Epithelial cell of esophagus (primary cell): ENCODE measurements at places on chromosomes 6 and 20.

- no peak for DNase-seq
These were observed 8.1 kb upstream of the APCDD1L start for GRCh38 chr20:58523072-58523970.

GRCh38 chr6:25062070-25062811 lies 126.5 kb upstream of the RIPOR2 start:
- no peak for DNase-seq

DNA sequence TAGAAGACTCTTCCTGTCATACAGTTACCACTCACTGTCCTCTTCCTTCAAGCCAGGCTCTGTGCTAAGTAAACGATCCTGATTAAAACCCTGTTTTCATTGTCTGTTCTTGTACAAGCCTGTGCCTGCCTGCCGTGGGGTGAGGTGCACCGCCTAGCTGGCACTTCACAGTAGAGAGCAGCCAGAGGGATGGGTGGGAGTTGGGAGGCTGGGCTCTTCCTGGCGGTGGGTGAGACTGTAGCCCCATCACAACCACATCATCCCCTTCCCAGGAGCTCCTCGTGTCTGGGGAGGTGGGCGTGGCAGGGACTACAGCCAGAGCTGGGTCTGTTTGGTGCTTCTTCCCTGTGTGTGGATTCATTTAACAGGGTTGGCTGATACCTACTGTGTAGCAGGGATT lies 382.0 kb downstream of the TAF4 start:
- peak; percentile 68 for DNase-seq

GRCh38 chr6:15518878-15519277 lies 143.9 kb downstream of the DTNBP1 start:
- DNase-seq = no peak

DNA sequence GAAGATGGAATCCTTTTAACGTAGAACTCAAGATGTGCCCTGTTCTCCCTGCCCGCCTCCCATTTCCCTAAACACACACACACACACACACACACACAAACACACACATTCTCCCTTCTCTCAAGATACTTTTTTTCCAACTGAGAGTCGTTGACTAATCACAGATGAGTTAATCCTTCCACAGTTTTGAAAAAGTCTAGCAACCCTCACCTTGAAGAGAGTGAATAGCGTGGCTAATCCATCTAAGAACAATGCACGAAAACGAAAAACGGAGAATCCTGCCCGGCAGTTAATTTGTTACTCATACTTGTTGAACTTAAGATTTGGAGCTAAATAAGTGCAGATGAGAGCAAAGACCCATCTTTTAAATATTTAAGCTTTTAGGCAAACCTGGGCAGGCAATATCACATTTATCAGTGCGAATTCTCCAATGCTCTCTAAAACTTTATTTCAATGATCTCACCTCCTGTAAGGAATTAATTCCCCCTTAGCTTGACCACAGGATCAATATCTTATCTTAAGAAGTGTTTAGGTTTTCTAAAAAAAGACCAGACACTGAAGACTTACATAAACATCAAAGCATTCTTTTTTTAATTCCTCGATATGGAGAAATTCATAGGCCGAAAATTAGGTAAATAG lies 1.1 kb downstream of the AGPAT4 start:
- DNase-seq = peak; percentile 62

DNA sequence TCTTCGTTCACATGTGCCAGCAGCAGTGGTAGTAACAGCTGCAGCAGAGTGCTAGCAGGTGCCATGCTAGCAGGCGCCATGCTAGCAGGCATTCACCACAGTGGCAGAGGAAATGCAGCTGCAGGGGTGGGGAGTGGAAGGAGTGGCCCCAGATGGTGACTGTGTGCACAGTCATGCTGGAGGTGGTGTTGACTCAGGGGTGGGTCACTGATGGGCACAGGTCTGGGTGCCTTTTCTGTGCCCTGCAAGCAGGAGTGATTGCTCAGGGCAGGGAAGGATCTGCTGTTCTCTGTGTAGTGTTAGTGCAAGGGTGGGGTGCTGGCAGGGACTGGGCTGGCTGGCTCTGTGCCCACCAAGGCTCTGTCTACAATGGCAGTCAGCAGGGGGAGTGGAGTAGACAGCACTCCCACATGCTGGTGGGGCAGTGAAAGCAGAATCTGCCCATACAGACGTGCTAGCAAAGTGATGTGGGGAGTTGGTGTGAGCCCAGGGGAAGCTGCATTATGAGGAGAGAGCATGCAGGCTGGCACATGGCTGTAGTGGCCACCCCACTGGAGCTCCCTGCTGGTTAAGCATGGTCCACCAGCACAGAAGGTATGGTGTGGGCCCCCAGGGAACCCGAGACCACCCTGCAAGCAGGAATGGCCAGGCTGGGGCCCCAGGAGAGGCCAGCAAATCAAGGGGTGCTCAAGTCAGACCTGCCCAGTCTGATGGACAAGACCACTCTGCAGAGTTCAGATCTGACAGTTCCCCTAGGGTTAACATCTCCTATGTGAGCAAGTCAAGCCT lies 11.4 kb upstream of the TSPYL4 start:
- DNase-seq = peak; percentile 88

DNA sequence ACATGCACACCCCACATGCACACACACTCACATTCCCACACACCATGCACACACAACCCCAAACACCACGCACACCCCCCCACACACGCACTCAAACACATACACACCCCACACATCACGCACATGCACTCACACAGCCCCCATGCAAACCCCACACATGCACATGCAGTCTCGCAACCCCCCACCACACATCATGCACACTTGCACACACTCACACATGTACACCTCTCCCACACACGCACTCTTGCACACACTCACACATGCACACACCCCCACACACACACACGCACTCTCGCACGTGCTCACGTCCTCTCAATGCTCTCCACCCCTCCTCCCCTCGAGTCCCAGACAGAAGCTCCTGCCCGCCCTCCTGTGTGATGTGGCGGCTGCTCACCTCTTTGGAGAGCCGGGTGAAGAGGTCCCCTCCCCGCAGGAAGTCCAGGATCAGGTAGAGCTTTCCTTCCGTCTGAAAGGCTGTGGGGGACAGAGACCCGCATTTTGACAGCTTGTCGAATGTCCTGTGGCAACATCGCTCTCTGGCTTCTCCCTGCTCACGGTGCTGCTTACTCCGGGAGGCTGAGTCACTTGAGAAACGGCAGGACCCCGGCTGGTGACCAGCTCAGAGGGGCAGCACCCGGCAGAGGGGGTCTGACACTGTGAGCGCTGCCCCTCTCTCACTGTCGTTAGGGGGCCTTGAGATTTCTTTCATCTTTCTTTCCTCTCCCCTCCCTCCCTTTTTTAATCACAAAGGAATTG lies 78.5 kb downstream of the RAMACL start:
- no peak for DNase-seq

GRCh38 chr6:4931530-4932227 lies 72.2 kb downstream of the RPP40 start:
- peak; percentile 78 for DNase-seq

DNA sequence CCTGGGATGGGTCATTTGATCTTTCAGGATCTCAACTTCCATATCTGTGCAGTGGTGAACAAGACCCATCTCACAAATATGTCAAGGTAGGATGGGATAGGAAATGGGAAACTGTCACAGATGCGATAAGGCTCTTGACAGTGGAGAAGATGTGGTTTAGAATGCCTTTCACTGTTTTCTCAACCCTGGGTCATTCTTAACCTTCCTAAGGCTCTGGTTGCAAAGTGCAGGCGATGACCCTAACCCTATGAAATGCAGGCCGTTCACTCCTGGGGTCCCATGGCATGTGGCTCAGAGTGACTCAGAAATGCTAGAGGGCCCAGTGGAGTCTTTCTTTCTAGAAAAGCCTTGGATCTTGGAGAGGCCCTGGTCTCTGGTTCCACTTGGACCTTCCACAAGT lies 61.7 kb downstream of the FOXA2 start:
- no peak for DNase-seq

DNA sequence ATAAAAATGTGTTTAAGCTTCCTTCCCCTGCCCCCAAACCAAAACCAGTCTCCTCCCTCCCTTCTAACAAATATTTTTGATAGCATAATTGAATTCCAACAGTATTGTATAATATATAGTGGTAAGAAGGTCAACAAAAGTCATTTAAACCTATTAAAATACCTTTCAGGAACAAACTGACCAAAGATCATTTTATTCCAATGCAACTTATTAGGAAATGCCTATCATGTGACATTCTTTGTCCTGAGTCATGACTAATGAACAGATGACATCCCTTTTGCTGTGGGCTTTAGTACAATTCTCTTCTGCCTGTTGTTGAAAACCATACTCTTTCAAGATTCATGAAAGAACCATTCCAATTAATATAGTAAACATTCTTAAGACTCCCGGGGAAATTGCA lies 51.5 kb upstream of the TRAF3IP2 start:
- peak; percentile 61 for DNase-seq

- no peak for DNase-seq
These were observed 93.0 kb upstream of the MAFB start for GRCh38 chr20:40782043-40782368.

- DNase-seq = no peak
These were observed 50.7 kb downstream of the STK35 start for GRCh38 chr20:2152317-2152716.

- no peak for DNase-seq
These were observed 52.0 kb downstream of the BMP7 start for GRCh38 chr20:57214427-57214826.

- DNase-seq = peak; percentile 11
These were observed 40.0 kb upstream of the MBOAT1 start for GRCh38 chr6:20252311-20252710.

DNA sequence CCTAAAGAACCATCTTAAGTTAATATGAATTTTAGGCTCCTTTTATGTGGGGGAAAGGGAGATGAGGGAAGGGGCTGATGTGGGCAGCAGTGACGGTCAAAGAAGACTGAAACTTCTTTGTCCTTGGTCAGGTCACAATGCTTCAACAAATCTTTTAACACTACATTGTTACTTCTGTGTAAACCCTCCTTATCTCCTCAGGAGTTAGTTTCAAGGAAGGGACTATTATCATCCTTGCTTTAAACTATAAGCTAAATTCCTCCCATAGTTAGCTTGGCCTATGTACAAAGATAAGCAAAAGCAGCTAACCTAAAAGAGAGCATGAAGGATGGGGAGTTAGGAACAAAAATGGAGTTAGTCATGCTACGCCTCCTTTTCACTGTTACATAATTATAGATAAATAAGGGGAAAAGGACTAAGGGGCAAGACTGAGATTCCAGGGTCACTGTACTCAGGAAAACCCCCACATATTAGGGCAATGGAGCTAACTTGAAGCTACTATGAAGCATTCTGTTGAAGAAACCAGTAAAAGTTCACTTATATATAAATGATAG lies 172.7 kb upstream of the RUNX2 start:
- DNase-seq = no peak

- DNase-seq = no peak
These were observed 142.8 kb downstream of the ID4 start for GRCh38 chr6:19979986-19980385.

DNA sequence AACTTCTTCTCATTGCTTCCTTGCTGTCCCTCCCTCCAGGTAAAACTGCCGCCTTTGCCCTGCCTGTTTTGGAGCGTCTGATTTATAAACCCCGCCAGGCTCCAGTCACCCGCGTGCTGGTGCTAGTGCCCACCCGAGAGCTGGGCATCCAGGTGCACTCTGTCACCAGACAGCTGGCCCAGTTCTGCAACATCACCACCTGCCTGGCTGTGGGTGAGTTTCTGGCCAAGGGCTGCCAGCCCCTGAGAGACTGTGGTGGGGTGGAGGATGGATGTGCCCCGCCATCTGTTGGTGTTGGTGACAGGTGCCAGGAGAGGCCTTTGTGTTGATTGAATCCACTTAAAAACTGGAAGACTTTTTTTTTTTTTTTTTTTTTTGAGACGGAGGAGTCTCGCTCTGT lies 9.5 kb downstream of the DDX27 start:
- no peak for DNase-seq

- no peak for DNase-seq
These were observed 2.6 kb downstream of the B4GALT5 start for GRCh38 chr20:49710971-49711666.

DNA sequence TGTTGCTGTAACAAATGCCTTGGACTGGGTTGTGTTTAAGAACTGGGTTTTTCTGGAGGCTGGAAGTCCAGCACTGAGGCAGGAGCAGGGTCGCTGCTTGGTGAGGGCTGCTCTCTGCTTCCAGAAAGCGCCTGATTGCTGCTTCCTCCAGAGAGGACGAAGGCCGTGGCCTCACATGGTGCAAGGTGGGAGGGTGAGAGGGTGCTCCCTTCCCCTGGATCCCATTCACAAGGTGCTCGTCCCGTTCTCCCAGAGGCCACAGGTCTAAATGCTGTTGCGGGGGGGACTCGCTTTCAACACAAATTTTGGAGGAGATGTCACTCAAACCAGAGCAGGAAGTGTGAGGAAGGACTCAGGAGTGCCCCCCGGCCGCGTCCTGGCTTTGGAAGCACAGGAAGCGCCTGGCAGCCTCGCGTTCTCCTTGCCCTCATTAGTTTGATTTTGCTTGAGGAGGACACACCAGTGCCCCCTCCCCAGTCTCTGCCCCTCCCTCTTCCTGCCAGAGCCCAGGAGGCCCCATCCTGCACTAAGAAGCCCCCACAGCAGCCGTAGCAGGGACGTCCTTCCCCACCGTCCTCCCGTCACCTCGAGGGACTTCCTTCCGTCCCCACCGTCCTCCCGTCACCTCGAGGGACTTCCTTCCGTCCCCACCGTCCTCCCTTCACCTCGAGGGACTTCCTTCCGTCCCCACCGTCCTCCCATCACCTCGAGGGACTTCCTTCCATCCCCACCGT lies 7.7 kb upstream of the NKAIN4 start:
- no peak for DNase-seq

DNA sequence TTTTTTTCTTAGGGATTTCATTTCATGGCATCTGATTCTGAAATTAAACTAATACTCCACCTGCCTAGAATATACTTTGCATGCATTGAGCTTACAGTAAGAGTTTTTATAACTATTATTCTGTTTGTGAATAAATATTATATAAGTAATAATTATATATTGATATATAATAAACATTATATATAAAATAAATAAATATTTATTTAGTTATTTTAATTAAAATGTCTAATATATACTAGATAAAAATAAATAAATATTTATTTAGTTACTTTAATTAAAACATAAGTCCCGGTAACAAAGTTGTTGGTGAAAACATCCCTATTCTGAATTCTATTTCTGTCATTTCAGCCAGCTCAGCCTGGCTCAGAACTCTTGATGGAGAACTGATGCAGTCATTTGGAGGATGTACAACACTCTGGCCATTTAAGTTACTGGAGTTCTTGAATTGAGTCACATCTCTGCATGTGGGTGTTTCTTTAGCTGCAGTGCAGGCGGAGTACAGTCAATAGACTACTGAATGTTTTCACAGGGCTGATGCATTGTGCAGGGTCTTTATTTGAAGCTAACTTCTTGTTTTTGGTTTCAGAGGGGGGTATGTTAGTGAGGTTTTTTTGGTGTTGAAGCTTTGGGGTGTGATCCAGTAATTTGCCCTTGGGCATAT lies 508.9 kb upstream of the ADGRB3 start:
- no peak for DNase-seq

DNA sequence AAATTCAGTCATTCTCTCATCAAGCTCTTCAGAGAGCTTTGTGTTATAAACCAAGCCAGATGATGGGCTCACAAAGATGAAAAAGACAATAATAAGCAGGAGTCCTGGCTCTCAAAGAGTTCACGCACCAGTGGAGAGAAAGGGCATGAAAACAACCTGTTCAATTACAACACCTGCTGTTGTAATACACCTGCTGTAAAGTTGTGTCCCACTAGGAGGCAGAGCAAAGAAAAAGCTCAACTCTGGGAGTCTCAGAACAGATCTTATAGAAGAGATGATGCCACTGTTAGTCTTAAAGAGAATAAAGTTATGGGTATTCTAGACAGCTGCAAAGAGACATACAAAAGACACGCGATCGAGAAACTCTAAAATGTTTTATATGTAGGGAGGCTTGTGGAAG lies 100.6 kb downstream of the DCDC2 start:
- no peak for DNase-seq
